ENCODE measurements at places on chromosomes 13 and 19.

GRCh38 chr19:10899151-10899653, 27.8 kb downstream of the CARM1 start:
- DNase-seq = no peak

GRCh38 chr13:24684600-24684998, 4.4 kb downstream of the ATP12A start:
- no peak for DNase-seq

- no peak for DNase-seq
Observed at GRCh38 chr13:48476215-48476614, 56.7 kb downstream of the RCBTB2 start.

GRCh38 chr19:33861950-33862349, 65.3 kb downstream of the KCTD15 start:
- DNase-seq = no peak

- DNase-seq = no peak
Observed at GRCh38 chr19:11485245-11485837, 4.5 kb upstream of the ELAVL3 start.

DNA sequence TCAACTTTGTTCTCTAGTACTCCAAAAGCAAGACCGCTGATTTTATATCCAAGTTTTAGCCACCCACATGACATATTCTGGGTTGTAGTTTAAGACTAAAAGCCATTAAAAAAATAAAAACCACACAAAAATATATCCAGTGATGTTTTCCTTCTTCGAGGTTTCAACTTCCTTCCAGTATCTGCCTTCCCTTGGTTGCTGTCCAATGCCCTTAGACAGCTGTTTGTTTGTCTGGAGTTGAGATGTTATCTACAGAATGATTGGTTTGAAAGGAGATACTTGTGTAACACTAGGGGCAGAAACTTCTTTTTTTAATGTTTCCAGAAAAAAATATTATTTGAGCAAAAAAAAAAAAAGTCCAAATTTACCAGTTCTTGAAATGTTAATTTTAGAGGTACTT, 591.5 kb upstream of the PCDH9 start:
- DNase-seq = no peak

- DNase-seq = no peak
Observed at GRCh38 chr19:40510526-40511115, 43.8 kb downstream of the SPTBN4 start.

- DNase-seq = no peak
Observed at GRCh38 chr19:28843761-28844492, 369.0 kb downstream of the UQCRFS1 start.

- no peak for DNase-seq
Observed at GRCh38 chr13:52931131-52931530, 82.7 kb upstream of the PCDH8 start.

DNA sequence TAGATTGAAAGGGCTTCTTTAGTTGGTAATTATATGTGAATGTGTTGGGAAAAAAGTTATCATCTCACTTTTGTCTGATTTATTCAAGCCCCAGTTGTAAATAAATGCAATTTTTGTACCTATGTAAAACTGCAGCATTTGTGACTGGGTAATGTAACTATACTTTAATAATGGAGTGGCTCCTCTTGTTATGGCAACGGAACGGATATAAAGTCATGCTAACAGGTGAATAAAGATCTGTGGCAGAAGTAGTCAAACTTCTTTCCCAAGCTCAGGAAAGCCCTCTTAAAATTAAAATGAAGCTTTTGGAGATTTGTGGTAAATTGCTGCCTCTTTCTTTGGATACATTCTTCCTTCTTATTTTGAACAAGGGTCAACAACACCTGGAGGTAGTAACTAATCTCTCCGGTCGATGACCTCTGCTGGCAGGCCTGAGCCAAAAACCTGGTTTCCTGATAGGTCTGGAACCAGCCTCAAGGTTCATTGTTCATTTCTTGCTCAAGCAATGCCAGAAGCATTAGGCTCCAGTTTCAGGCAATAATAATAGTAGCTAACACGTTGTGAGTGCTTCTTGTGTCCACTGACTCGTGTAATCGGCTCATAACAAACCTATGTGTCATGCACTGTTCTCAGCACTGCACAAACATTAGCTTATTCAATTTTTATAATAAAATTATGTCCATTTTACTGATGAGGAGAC, 313.4 kb upstream of the DACH1 start:
- DNase-seq = no peak

DNA sequence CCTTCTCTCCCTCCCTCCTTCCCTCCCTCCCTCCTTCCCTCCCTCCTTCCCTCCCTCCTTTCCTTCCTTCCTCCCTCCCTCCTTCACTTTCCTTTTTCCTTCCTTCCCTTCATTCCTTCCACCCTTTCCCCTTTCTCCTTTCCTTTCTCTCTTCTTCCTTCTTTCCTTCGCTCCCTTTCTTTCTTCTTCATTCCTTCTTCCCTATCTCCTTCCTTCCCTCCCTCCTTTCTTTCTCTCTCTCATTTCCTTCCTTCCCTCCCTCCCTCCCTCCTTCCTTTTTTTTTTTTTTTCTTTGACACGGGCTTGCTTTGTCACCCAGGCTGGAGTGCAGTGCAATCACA, 105.5 kb downstream of the IER2 start:
- DNase-seq = no peak

DNA sequence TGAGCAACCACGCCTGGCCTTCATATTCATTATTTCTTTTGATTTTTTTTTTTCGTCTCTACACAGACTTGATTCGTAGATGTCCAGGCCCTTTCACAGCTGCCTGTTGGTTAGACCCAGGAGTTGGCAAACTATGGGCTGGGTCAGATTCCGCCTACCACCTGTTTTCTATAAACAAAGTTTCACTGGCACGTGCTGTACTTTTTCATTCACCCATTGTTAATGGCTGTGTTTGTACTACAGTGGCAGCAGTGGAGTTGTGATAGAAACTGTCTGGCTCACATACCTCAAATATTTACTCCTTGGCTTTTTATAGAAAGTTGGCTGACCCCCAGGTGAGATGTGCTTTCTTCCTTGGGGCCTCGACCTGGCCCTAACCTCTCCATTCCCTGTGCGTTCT, 72.9 kb upstream of the TEX29 start:
- no peak for DNase-seq

DNA sequence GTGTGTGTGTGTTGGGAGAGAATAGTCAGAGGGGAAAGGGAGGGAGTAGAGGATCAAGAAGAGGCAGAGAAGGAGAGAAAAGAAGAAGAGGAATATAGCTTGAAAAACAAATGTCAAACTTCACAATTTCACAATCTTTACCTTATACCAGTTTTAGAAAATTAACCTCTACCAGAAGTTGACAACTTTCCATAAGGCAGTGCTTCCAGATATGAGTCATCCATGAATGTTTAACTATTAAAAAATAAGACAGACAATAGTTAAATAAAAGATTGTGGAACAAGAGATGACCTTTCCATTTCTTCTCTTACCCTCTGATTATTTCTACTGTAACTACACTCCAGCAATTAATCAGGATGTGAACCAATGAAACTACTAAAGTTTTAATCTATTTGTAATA, 229.4 kb downstream of the ITGBL1 start:
- no peak for DNase-seq

DNA sequence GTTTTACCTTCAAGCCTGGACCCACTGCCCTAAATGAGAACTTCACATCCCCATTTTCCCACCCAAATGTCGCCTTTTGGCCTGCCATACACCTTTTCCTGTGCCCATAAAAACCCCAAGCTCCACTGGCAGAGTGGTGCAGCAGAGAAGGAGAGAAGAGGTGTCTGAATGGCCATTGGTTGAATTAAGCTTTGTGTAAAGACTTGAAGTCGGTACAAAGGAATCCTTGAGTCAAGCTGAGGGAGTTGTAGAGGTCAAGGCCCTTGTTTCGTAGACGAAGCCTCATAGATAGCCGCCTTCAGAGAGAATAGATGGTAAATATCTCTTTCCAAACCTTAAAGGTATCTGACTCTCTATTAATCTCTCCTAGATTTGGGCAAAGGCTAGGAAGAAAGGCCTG, 1479.2 kb upstream of the PRR20A start:
- DNase-seq = no peak

GRCh38 chr19:3656747-3657394, 30.3 kb upstream of the CACTIN start:
- DNase-seq = no peak

- peak; percentile 95 for DNase-seq
Observed at GRCh38 chr19:19488875-19489690, 26.3 kb downstream of the TSSK6 start.

GRCh38 chr19:47762615-47763308, 15.7 kb upstream of the SELENOW start:
- DNase-seq = no peak

DNA sequence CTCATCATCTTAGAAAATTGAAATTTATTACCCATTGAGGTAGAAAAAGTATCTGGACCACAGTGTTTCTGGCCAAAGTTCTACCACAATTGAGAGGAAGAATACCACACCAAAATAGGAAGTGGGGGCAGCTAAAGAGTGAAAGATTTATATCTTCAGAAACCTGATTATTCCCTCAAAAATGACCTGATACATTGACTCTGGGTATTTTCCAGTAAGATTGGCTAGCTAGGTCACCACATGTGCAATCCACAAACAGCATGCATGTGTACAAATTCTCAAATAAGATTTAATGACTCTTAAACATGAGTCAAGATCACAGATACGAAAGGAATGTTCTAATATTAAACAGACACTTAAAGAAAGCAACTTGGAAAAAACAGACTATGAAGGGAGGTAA, 1516.2 kb upstream of the PCDH20 start:
- no peak for DNase-seq

DNA sequence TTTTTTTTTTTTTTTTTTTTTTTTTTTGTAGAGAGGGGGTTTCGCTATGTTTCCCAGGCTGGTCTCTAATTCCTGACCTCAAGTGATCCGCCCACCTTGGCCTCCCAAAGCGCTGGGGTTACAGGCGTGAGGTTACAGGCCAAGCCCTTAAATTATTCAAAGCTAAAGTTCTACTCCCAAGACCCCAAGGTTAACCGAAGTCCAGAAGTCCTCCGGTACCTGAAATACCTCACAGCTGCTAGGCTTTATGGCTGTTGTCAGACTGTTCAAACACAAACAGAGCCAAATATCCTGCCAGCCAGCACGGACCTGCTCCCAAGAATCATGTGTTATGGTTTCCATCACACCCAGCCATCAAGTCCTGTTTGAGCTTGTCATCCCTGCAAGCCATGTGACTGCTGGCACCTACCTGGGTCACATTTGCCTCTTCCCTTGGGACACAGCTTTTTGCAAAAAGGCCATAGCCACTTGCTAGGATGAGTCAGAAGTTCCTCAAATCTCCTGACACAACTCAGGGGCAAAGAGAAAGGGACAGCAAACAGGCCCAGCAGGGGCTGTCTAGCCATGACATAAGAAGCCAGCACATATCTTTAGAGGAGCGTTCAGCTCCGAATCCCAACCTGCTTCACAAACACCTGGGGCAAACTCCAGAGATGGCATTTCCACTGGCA, 129.9 kb downstream of the FOXO1 start:
- no peak for DNase-seq

DNA sequence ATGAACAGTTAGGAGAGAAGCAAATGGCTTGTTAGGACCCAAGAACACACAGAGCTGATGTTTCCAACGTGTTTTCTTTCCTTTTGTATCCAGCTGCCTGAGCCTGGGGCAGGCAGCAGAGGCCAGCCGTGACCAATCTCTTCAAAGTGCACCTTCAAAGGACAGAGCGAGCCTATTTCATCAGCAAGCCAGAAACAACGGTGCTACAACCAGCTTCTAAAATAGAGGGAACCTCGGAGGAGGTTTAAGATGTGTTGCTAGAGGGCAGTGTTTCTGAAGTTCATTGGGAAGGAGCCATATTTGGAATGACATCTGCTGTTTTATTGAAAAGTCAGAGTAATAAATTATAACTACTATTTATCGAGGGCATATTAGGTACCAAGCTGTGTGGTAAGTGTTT, 56.2 kb upstream of the RFC3 start:
- no peak for DNase-seq

DNA sequence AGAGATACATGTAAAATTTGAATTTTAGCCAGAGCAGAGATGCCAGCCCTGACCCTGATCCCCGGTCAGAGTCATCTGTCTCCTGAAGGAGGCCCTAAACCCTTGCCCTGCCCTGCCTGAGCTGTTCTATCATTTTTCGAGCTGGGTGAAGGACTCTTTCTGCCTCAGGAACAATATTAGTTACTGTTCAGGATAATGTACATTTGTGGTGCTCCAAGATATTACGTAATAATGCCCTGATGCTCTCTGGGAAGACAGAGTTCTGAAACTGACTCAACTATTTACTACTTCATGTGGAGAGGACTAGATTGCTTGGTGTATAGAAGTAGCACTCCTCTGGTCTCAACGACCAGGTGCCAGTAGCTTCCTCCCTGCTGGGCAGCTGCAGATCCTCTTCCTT, 37.9 kb upstream of the UBL3 start:
- no peak for DNase-seq

DNA sequence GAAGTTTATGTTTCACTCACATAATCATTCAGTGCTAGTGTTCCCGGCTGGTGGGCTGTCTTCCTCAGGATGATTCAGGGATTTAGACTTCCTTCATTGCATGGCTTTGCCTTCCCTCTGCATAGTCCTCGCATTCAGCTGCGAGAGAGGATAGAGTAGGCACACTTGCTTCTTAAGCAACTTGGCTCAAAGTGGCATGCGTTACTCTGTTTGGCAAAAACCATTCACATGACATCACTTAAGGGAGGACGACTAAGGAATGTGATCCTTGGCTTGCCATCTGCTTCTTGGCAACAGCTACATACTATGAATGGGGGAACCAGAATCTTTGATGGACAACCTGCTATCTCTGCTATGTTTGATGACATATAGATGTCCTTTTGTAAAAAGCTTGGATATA, 359.3 kb downstream of the TDRD3 start:
- DNase-seq = no peak

GRCh38 chr19:48102870-48103751, 7.5 kb downstream of the PLA2G4C start:
- DNase-seq = peak; percentile 19

GRCh38 chr13:41307884-41308640, 3.0 kb upstream of the NAA16 start:
- DNase-seq = no peak

DNA sequence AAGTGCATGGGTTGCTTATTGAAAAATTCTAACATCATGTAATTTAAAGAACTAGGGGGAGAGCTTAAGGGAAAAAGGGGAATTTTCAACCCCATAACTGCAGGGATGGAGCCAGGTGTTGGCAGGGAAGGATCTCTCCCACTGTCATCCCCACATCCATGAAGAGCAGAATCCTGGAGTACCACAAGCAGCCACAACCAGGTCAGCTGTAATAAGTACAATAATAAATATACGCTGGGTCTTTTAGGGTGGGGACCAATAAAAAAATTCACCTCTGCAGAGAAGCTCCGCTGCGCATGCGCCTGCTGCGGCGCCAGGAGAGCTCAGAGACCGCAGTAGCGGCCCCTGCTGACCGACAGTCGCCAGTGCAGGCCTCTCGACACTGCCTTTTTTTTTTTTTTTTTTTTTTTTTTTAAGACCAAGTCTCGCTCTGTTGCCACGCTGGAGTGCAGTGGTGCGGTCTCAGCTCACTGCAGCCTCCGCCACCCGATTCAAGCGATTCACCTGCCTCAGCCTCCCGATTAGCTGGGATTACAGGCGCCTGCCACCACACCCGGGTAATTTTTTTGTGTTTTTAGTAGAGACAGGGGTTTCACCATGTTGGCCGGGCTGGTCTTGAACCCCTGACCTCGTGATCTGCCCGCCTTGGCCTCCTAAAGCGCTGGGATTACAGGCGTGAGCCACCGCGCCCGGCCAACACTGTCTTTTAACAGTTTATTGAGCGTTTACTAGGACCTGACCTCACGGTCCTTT, 2.5 kb upstream of the EEF2 start:
- DNase-seq = peak; percentile 90

Measured in CD4-positive, alpha-beta T cell treated with Interleukin-6 at 100 ng/mL for 8 hours (primary cell).